OCI-LY7 (cell line): ENCODE measurements at places on chromosomes 2 and 18. TPM values are rescaled to one million over a fixed set of nuclear protein-coding genes. Genes with fewer than 3 reads are reported as not detected.

GRCh38 chr2:25309402-25309801 lies 32.3 kb downstream of the DNMT3A start:
- DNase-seq, result peak; percentile 77

The EHD3 gene
- total RNA-seq, result 2.5 and 3.4 TPM in 2 replicates

DNA sequence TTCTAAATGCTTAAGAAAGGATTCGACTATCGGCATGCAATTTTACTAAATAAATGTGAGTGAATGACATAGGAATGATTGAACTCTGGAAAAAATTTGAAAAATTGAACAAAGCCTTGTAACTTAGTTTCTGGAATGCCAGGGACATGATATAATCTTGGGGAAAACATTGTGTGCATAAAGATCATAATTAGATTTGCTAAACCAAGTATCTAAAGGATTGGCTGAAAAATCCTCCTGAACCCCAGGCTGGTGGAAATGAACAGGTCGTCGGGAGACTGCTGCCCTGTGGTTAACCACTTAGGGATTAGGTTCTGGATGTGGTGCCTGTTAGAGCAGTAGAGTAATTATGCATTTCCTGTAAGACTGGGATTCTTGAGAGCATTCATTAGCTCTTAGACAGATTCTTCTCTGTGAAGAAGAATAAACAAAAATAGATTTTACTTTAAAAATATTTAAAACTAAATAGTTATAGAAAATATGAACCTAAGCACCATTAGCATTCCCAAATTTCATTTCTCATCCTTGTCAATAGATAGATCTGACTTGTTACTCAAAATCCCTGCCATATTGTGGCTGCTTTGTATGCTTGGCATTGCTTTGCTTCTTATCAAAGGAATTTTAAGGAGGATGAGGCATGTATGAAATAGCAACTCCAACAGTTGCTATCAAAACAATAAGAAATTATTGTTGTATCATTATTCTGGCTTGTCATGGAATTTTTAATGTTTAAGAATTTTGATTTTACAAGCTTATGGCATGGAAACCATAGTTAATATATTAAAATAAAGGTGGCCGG lies 55.9 kb downstream of the LYPD6B start:
- no peak for DNase-seq

DNA sequence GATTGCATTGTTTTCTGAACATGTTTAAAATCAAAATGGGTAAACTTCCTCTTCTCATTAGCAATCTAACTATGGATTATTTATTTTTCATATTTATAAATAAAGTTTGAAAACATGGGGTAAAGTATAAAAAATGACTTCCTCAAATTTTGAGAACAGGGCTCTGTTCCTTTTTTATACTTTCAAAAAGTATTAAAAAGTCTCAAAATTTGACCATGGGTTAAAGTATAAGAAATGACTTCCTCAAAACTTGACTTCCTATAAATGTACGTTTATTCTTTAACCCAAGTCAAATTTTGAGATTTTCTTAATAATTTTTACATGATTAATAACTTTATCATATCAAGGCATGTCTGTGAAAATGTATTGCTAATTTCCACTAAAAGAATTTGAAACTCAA lies 512.4 kb downstream of the GALR1 start:
- DNase-seq, result no peak

DNA sequence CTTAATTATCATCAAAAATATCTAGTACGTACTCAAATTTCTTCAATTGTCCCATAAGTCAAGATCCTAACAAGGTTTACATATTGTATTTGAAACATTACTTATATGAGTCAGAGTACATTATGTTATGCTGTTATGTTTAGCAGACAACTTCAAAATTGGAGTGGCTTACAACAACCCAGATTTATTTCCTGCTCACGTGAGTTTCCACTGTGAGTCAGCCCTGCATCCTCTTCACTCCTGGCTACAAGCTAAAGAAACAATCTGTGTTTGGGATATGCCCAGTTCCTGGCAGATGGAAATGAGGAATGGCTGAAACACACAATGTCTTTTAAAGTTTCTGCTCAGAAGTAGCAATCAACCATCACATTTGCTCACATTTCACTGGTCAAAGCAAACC lies 31.5 kb upstream of the TANC1 start:
- DNase-seq, result no peak

- DNase-seq, result no peak
Measured at GRCh38 chr2:186984966-186985365, 136.0 kb upstream of the ZSWIM2 start.

GRCh38 chr2:316381-316780 lies 28.5 kb upstream of the ALKAL2 start:
- no peak for DNase-seq

GRCh38 chr2:120981443-120981842 lies 245.8 kb downstream of the GLI2 start:
- no peak for DNase-seq

The TMEM169 gene
- total RNA-seq, result 0.42 and 0.57 TPM in 2 replicates

GRCh38 chr18:51890762-51891161 lies 449.2 kb upstream of the DCC start:
- DNase-seq, result no peak

DNA sequence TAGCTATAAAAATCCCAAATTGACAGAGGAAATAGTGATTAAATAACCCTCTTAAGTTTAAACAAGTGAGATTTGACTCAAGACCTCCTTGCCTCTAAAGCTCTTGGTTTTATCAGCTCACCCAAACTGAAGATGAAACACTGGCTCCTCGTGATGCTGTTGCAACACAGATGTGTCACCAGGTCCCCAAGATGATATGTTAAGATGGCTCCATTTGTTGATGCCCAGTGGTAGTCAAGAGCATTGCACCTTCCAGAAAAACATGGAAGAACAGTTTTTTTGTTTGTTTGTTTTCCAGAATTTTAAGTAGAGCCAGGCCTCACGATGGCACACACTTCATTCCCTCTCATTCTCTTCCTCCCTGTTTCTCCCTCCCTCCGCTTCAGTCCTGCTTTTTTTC lies 399.8 kb downstream of the TXNL1 start:
- DNase-seq, result no peak

The PLCD4 gene
- total RNA-seq, result 0.48 TPM in 1 of 2 replicates, not detected in the other

The LAMA1 gene
- total RNA-seq, result not detected in 2 replicates

The DCDC2C gene
- not detected in 2 replicates for total RNA-seq

DNA sequence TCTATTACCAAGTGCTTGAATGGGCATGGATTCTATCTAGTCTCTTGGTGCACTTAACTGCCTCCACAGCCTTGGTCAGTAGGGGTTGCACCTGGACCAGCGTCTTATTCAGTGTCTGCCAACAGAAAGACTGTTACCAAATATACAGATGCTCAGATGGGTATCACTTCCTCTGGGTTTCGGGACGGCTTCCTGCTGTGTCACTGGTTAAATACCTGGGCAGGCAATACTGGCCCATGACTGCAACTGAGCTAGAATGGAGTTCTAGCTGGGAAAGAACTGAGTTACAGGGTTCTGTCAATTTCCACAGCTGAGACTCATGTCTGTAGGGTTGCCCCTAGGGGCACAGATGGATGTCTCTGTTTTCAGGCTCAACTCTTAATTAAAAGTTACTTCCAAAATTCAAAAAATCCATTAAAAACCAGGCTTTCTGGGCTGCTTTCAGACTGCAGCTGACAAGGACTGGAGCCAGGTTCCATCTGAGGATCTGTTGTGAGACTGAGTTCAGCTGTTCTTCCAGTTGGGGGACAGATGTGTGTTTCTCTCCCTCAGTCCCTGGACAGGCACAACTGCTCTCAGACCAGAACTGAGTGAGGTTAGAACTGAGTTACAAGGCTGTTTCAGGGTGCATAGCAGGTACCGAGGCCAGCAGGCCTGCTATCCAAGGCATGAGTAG lies 789.6 kb upstream of the SLC8A1 start:
- peak; percentile 14 for DNase-seq

DNA sequence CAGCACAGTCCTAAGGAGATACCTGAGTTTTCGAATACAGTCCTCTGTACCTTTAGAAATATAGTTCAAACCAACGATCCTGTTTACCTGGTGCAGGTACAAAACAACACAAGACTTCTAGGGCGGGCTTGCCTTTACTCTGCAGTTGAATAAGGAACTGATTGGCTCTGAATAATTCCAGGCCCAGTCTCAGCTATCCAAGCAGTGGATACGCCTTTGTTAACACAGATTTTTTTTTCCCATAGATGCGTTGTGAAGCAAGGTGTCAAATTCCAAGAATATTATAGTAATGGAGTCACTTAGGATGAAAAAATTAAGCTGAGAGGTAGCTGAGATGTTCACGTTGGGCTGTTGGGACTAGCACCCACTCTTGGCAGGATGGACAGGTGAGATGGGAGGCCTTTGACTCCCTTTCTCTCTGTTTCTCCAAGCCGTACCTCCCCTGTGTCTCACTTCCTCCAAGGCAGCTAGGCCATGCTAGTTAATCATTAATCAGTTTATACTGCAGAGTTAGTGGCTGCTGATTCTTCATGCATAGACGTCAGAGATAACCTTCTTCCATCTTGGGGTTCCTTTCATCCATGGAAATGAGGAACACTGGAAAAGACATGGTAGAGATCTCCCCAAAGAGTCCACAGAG lies 380.8 kb upstream of the ACVR2A start:
- no peak for DNase-seq

The OTOS gene
- total RNA-seq, result not detected in 2 replicates

The LRATD1 gene
- not detected in 2 replicates for total RNA-seq

The TRIM54 gene
- total RNA-seq, result 13.6 and 18.8 TPM in 2 replicates

DNA sequence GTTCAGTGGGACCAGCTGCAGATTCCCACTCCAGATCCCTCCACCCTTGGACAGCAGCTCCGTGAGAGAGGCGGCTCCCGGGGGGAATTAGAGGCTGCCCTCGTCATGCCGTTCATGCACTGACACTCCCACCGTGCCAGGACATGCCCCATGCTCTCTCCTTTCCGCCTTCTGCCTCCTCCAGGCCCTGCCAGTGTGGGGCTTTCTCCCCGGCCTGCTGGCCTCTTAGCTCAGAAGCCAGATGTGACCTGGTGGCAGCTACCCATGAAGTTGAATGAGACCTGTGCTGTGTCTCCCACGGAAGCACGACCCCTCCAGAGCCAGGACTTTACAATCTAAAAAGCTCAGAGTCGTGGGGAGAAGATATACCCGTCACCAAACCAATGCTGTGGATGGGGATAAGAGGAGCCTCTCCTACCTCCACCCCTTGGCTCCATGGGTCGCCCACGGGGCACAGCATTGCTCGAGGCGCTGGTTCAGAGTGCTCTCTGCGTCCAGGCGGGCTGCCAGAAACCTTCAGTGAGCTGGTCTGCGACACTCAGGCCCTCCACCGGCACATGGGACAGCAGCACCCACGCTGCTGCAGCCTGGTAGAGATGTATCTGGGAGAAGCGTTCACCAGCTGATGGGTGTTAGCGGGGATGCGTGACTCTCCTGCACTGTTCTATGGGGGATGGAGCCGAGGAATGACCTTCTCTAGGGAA lies 111.0 kb upstream of the GPC1 start:
- DNase-seq, result no peak

DNA sequence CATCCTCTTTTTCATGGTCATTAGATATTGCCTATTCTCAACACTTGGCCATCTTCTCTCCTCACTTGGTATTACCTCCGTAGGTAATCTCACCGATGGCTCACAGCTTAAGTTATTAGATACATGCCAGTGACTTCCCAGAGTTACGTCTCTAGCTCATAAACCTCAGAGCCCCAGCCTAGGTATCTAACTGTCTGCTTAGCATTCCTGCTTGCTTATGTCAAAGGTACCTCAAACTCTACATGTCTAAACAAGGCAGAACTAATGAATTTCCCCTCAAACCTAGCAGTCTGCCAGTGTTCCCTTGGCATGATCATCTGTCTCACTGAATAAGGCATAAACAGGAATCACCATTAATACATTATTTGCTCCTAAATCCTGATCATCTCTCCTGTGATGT lies 27.7 kb upstream of the ZNF638 start:
- DNase-seq, result no peak

The IL36G gene
- total RNA-seq, result not detected in 2 replicates

DNA sequence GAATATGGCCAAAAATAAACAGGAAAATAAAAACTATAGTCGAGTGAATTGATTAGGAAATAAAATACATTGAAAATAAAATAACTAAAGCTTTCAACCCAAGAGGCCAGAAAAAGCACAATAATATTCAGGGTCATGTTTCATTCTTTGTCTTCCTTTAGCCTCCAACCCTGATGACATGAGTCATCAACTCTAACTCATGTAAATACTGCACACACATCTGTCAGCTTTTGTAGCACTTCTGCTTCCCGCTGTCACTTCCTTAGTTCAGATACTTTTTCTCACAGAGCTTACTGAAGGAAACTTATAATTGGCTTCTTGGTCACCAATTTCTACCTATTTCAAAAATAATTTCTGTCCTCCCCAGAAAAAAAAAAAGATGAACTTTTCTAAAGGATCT lies 112.8 kb downstream of the UPP2 start:
- DNase-seq, result no peak

GRCh38 chr18:31050635-31051034 lies 8.1 kb upstream of the DSC3 start:
- no peak for DNase-seq

DNA sequence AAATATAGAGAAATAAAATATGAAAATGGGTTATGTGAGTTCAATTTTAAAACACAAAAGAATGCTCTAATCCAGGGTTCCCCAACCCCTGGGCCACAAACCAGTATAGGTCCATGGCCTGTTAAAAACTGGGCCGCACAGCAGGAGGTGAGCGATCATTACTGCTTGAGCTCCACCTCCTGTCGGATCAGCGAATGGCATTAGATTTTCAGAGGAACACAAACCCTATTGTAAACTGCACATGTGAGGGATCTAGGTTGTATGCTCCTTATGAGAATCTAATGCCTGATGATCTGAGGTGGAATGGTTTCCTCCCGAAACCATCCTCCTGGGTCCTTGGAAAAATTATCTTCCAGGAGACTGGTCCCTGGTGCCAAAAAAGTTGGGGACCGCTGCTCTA lies 34.7 kb downstream of the TTR start:
- no peak for DNase-seq

- no peak for DNase-seq
Measured at GRCh38 chr2:216189410-216189809, 80.3 kb downstream of the XRCC5 start.

The ASB1 gene
- total RNA-seq, result 37.7 and 49.6 TPM in 2 replicates

The SNRNP200 gene
- total RNA-seq, result 213 and 216 TPM in 2 replicates

The TCF23 gene
- total RNA-seq, result 0.25 TPM in 1 of 2 replicates, not detected in the other

- DNase-seq, result no peak
Measured at GRCh38 chr2:130818809-130819208, 17.9 kb upstream of the ARHGEF4 start.

DNA sequence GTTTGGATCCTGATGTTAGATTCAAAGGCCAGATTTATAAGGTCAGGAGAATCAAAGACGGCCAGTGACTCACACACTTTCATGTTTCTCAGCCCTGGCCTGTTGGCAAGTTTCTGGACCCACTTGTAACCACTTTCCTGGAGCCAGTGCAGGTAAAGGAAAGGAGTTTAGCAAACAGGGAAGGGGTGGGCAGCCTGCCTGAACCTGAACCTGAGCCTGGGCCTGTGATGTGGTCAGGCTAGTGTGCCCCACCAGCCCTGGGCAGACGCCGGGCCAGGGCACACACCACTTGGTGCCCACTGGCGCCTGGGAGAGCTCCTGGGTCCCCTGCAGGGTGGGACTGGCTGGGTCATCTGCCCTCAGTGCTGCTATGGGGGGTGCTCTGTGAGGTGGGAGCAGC lies 100.5 kb upstream of the SPRED2 start:
- DNase-seq, result no peak
